ENCODE measurements at places on chromosomes 7 and 10. TPM values are rescaled to one million over a fixed set of nuclear protein-coding genes. Genes with fewer than 3 reads are reported as not detected.

Gene SPAM1
- total RNA-seq, result not detected

Gene CHAT
- total RNA-seq, result not detected

DNA sequence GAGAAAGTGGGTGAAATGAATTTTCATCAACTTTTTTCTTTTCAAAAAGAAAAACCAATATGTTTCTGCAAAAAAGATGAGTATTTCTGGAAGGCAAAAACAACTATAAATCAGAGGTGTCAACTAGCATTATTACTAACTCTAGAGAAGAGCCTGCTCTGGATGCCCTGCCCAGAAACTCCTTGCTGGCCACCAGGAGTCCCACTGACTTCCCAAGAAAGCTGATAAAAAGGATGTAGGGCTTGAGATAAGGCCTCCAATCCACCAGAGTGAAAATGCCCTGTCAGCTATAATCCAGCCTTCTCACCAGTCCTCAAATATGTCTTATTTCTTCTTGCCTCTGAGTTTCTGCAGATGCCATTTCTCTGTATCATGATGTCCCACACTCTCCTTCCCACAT is 16.7 kb upstream of the FZD1 start:
- H3K4me3 ChIP-seq, result no peak overlapping the region
- H3K36me3 ChIP-seq, result no peaks in the 10 kb centered on the region
- no peak overlapping the region for H3K27ac ChIP-seq
- H3K4me1 ChIP-seq, result no peaks in the 10 kb centered on the region

Gene ARHGEF5
- total RNA-seq, result 22.0 TPM

DNA sequence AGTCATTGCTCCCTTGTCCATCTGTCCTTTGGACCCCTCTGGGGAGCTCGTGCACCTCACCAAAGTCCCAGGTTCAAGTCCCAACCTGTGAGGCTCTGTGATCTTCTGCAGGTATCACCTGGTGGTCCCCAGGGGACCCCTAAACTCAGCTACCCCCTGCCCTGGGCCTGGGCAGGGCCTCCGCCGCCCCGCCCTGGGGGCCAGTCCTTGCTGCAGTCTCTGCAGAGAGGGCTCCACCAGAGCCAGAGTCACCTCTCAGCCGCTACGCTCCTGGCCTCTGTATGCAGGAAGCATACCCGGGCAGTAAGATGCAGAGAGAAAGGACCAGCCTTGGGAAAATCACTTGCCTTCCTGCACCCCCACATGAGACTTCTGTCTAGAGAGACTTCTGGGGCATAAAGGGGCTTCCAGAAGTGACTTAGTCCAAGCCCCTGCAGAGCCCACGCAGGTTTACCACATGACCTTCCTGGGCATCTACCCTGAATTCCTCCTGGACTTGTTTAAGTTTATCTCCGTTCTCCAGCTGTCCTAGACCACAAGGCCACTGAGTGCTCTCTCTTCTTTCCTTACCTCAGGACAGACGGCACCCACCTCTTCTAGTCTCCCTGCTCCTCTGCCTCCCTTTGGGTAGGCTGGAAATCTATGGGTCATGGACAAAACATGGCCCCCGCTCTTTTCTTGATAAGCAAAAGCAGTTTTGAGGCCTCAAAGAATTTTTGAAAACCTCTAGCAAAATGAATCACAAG is 21.2 kb downstream of the CALML5 start:
- DNase-seq, result peak; percentile 70
- H3K36me3 ChIP-seq, result no peaks in the 10 kb centered on the region
- no peak overlapping the region for H3K27ac ChIP-seq
- H3K4me3 ChIP-seq, result no peak overlapping the region
- no peaks in the 10 kb centered on the region for H3K27me3 ChIP-seq
- H3K4me1 ChIP-seq, result no peaks in the 10 kb centered on the region

GRCh38 chr10:101960879-101961395 is 95.0 kb downstream of the ARMH3 start:
- peaks cover 11% of the 10 kb centered on the region for H3K36me3 ChIP-seq
- H3K4me3 ChIP-seq, result no peak overlapping the region
- DNase-seq, result no peak
- H3K4me1 ChIP-seq, result peaks cover 15% of the 10 kb centered on the region
- H3K27me3 ChIP-seq, result no peaks in the 10 kb centered on the region
- H3K27ac ChIP-seq, result peak overlapping the region; percentile 37

DNA sequence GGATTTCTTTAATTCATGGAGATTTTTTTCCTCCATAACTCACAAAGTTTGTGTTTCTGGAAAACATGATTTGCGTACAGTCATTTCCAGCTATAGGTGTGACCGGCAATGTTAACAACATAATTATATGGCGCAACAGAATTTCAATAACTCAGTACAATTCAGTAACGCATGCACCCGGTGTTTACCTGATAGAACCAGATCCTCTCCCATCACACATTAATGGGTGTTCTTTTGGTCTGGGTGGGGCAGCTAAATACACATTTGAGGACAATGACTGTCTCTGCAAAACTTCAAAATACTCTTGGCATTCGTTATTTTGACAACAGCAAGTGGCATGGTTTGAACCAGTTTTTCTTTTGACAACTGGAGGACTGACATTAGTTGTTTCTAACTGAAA is 102.3 kb downstream of the KLF6 start:
- no peaks in the 10 kb centered on the region for H3K27me3 ChIP-seq
- H3K36me3 ChIP-seq, result no peaks in the 10 kb centered on the region
- H3K27ac ChIP-seq, result no peak overlapping the region
- no peak for DNase-seq

- no peaks in the 10 kb centered on the region for H3K36me3 ChIP-seq
- H3K27me3 ChIP-seq, result peaks cover 2% of the 10 kb centered on the region
- no peak overlapping the region for H3K4me3 ChIP-seq
These were observed 3.4 kb downstream of the HOXA9 start for GRCh38 chr7:27161721-27162560.

Gene BLOC1S2
- total RNA-seq, result 44.1 TPM

Gene GJD4
- total RNA-seq, result not detected

Gene KLLN
- total RNA-seq, result 0.43 TPM

Gene FRAT1
- total RNA-seq, result 8.9 TPM

Data from upper lobe of left lung (tissue), 6 donors.